ENCODE measurements at places on chromosomes 11 and 22.

DNA sequence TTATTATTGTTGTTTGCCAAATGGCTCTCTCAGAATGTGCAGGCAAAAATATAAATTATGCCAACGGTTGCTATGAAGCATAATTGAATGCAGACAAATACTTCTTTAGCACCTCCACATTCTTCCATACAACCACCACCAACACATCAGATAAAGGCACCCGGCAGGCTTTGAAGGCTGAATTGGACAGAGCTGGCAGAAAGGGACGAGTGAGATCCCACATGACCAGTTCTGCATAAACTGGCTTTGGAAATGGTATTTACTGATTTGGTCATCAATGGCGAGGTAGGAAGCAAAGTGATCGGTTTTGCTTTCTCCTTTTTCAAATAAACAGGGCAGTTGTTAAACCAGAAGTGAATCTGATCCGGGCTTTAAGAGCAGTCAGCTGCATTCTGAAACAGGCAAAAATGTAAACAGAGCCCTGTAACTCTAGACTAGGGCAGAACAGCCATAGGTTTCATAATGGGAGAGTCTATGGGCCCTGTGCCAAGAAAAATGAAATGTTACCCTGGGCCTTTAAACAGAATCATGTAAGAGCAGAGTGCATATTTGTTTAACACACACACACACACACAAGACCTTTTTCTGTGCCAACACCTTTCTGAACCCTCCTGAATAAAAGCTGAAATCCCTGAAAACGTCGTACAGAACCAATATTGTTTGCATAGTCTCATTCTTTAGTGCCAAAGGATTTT is 97.7 kb downstream of the MPPED2 start:
- DNase-seq, result no peak

DNA sequence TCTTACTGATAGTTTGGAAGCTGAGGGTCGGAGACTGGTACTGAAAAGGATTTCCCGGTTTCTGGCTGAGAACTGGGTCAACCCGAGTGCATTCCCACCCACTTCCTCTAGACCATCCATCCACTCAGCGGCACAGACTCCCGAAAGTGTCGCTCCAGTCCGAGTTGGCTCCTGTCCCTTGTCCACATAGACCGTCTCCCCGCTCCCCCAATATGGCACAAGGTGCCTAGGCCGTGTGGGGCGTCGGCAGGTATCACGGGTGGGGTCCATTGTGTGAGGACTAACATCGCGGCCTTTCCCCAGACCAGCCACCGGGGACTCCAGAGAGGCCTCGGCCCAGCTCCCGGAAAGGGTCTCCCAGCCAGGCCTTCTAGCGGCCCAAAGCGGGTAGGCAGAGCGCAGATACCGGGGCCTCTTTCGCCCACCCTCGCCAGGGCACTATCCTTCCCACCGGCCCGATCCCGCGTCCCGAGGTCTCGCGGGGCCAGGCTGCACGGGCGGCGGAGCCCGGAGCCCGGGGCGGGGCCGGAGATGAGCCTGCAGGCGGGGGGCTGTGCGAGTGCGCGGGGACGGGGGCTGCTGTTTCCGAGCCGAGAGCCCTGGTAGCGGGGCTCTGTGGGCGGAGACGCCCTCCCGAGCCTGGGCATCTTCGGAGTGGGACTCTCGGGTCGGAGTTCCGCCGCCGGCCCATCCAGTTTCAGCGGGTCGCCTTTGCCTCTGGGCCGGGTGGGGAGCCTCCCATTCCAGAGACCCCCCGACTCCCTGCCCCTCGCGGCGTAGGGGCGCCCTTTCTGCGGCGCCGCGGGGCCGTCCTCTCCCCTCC is 21.1 kb downstream of the SERPINH1 start:
- DNase-seq, result peak; percentile 91

GRCh38 chr11:27886857-27887256 is 186.6 kb upstream of the BDNF start:
- no peak for DNase-seq

- DNase-seq, result no peak
Measured at GRCh38 chr11:31877863-31878262, 66.7 kb upstream of the PAX6 start.

DNA sequence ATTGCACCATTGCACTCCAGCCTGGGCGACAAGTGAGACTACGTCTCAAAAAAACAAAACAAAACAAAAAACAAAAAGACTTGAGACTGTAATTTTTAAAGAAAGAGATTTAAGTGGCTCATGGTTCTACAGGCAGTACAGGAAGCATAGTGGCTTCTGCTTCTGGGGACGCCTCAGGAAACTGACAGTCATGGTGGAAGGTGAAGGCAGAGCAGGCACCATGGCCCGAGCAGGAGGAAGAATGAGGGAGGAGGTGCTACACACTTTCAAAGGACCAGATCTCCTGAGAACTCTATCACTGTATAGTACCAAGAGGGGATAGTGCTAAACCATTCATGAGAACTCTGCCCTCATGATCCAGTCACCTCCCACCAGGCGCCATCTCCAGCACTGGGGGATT is 52.0 kb downstream of the CBL start:
- DNase-seq, result no peak

DNA sequence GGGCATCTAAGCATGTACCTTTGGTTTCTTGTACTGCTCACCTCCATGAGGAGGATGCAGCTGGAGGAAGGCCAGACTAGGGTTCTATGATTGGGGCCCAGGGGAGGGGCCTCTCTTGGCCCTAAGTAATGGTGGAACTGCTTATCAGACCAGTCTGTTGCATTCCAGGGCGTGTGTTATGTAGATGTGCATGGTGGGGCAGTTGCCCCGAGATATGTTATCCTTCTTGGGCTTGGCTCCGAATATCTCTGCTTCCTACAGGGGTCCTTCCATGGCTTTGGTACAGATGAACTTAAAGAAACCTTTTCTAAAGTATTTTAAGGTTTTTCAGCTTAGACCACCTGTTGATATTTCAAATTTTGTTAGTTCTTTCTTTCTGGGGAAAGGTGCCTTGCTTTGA is 126.0 kb downstream of the SWAP70 start:
- no peak for DNase-seq

DNA sequence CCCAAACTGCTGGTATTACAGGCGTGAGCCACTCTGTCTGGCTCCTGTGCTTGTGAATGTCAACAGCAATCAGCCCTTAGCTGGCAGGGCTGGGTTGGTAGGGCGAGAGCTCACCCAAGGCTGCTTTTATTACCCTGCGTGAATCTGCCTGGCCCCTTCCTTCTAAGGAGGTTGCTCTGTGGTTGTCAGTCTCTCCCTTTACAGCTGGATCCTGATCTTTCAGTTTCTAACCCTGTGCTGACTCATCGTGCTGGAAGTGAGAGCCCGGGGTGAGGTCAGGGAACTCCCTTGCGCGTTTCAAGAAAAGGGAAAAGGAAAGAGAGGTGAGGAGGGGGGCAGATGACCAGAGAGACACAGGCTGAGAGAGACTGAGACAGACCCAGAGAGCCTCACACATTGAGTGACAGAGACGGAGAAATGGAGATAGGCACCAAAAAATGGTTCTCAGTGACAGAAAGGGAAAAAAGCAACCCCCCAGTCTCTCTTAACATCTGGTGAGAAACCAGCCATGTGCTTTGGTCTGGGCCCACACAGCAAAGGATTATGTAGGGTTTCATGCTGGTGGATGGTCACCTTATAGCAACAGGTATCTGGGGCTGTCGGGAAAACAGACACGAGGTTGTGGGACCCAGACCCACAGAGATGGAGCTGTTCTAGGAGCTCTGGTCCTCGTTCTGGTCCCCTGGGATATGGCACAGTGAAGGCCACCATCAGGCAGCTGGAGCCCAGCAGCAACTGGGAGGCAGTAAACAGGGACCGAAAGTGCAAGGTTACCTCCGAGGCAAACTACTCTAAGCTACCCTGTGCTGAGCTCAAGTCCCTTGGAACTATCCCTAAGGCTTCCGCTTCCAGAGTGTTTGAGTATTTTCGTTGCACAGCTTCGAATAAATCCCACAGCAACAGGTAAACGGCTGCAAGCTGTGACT is 2.5 kb downstream of the TCN2 start:
- DNase-seq, result no peak

DNA sequence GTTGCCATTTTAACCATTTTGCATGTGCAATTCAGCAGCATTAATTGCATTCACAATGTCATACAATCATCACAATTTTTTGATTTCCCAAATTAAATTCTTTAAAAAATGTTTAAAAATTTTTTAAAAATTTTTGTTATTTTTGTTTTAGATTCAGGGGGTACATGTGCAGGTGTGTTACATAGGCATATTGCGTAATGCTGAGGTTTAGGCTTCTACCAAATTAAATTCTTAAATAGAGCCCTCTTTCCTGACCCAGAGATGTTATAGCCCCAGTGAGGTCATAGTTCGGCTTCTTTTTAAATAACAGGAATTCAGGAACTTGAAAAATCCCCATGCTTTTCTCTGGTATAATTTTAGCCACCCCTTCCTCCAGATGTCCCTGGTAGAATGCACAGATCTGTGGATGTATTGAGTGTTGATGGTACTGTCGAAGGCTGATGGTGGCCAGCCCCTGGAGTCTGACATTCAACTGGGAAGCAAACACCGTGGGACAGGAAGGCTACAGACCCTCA is 11.3 kb upstream of the AMPD3 start:
- no peak for DNase-seq

- peak; percentile 62 for DNase-seq
Measured at GRCh38 chr11:69122630-69123431, 32.9 kb upstream of the SMIM38 start.

- DNase-seq, result no peak
Measured at GRCh38 chr11:133263332-133263731, 269.0 kb downstream of the OPCML start.

GRCh38 chr11:71265559-71266092 is 13.2 kb upstream of the SHANK2 start:
- no peak for DNase-seq

GRCh38 chr11:12113294-12113693 is 2.9 kb downstream of the MICAL2 start:
- DNase-seq, result no peak

- DNase-seq, result no peak
Measured at GRCh38 chr11:60357771-60358170, 20.6 kb upstream of the MS4A7 start.

DNA sequence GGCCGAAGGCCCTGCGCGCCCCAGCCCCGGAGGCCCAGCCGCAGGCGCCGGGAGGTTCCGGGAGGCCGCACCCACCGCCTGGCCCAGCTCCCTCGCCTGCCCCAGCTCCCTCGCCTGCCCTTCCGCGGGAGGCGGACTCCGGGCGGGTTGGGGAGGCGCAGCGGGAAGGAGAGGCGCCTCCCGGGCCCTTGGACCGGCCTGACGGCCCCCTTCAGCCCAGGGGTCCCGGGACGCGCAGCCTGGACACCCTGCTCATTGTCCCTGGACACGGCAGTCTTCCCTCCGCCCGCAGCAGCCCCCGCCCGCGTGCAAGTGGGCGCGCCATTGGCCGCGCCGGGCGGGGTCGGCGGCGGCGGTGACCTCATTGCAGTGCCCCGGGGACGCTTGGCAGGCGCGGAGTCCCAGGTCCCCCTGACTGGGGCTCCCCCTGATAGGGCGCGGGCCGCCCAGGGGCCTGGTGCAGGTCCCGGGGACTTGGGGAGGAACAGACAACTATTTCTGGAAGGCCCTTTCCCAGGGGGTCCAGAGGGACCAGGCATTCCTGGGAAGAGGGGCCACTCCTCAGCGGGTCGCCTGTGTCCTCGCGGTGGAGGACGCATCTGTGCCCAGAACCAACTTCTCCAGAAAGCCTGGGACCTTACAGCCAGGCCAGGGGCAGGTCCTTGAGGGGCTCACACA is 501 bp downstream of the CD151 start:
- no peak for DNase-seq

DNA sequence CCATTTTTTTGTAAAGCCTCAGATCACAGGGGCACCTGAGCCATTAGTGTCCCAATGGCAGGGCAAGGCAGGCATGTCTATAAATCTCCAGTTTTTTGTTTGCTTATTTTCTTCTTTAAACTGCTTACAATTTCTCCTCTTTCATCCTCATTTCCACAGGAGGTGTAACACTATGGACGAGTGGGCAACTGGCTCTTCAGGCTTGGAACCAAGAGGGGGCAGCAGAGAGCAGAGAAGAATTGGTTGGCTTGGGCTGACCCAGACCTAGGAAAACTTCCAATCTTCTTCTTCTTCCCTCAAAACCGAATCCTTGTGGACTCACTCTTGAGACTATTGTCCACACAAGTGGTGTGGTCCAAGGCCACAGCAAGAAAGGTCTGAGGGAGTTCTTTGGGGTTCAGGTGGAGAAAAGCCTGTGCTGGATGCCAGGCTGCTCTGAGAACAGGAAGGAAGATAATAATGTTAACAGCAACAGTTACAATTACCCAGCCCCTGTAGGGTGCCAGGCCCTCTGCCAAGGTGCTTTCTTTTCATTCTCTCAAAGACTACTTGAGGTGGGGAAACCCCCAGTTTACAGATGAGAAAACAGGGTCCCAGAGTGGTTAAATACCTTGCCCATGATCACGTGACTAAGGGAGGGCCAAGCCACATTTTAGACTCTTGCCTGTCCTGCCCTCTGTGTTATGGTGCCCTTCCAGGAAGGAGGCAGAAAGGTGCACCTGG is 70.7 kb upstream of the E2F8 start:
- peak; percentile 41 for DNase-seq

- no peak for DNase-seq
Measured at GRCh38 chr22:19177164-19178064, 1.1 kb downstream of the SLC25A1 start.

- no peak for DNase-seq
Measured at GRCh38 chr11:121614636-121615240, 162.0 kb upstream of the SORL1-AS1 start.

DNA sequence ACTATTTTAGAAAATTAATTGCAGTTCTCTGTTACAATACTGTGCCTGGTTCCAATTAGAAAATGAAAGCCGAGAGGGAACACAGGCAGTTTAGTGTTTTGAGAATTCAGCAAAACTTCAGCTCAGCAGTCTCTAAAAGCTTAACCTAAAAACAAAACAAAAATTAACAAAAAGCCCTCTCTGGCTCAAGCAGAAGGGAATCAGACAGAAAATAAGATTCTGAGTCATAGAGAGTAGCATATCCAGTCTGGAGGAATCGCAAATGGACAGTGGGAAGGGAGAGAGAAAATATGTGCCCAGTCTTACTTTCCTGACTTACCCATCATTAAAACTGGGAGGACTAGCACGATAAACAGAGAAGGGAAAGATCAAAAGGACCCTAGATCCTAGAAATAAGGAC is 38.1 kb upstream of the CHRM4 start:
- no peak for DNase-seq

- DNase-seq, result no peak
Measured at GRCh38 chr22:35621451-35621850, 4.3 kb upstream of the MB start.

GRCh38 chr22:50674130-50674500 is 1.5 kb downstream of the SHANK3 start:
- no peak for DNase-seq

Measured in SK-N-DZ (cell line).